ENCODE measurements at places on chromosomes 5 and 9. TPM values are rescaled to one million over a fixed set of nuclear protein-coding genes. Genes with fewer than 3 reads are reported as not detected.

DNA sequence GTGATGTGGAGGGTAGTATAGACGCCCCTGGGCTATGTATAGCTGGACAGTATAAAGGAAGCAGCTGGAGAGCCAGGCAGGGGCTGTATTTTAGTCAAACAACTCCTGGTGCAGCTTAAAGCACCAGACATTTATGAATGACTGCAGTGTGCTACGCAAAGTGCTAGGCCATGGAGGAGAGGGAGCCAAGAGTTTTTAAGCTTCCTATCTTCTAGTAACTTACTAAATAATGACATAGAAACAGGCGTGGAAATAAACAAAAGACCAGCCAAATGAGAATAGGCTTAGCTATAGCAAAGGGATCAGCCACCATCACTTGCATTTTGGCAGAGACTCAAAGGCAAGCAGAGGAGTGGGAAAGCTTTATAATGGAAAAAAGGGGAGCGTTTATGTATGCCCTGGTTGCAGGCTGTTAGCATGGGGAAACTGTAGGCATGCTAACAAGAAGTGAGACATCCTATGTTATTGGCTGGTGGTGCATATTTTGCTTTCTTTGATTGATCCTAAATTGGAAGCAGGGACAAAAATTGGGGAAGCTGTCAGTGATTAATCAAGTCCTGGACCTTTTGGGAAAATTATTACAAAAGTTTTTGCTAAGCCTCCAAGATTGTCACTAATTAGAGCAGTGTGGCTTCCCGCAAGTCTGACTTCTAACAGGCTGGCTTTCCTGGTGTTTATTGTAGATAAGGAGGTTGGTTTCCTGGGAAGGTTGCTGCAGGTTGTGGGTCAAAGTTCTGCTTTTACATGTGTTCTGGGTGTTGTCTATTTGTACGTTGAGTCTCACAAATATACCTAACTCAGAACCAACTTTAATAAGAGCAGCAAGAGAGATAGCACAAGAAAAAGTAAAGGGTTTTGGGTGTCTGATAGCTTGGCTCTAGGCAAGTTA, 46.6 kb downstream of the RAB3C start:
- DNase-seq, result peak; percentile 7

GRCh38 chr9:120583958-120584369, 4.0 kb upstream of the CDK5RAP2 start:
- peak; percentile 5 for DNase-seq

Gene IFNA5
- not detected for total RNA-seq

GRCh38 chr9:92657296-92658094, 12.4 kb downstream of the IPPK start:
- DNase-seq, result no peak

Gene ZDHHC11B
- 4.3 TPM for total RNA-seq

Gene PAX5
- 2.6 TPM for total RNA-seq

DNA sequence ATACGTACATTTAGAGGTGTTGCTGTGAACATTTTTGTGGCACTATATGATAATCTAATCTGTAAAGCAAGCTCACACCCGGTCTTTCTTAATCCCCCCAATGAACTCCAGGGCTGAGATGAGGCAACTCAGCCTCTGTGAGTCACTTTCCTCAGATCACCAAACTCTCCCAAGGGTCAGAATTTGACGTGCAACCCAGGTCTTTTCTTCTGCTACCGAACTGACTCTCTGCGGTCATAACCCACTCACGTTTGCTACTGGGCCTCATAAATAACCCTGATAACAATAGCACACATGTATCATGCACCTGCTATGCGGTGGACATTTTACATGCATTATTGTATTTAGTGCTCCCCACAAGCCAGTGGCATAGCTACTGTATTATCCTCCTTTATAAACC, 153.1 kb downstream of the DROSHA start:
- DNase-seq, result no peak

GRCh38 chr5:61567337-61567736, 235.3 kb downstream of the ZSWIM6 start:
- no peak for DNase-seq

DNA sequence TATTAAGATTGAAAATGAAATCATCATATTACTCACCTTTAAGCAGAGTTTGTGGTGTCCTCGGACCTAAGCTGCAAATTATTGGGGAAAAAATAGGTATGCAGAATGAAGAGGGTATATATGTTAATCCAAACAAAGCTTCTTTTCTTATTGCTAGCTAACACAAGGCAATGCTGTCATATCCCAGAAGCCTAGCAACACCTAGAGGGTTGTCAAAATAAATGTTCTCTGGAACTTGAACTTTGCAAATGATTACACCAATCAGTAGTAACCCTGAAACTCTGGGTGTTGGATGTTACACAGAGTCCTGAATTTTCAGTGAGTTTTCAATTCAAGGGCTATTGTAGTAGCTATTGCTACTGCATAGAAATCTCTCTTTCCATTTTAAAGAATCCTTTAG, at the start of gene C6:
Gene C6 (minus strand): TSS at position 193 of the 400 bp plus-strand sequence. CDS start 10,302 bp downstream, outside the sequence.
- DNase-seq, result no peak

Gene CATSPER3
- total RNA-seq, result not detected

DNA sequence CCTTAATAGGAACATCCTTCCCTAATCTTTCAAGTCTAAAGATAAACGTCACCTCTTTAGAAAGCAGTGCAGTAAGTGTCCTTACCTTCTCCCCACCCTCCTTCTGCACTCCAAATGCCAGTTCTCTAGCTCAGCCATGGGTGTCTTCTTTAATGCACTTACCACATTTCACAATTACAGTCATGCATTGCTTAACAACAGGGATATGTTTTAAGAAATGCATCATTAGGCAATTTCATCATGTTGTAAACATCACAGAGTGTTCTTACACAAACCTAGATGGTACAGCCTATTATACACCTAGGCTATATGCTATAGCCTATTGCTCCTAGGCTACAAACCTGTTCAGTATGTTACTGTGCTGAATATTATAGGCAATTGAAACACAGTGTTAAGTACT, 91.2 kb downstream of the RFX3 start:
- DNase-seq, result no peak

DNA sequence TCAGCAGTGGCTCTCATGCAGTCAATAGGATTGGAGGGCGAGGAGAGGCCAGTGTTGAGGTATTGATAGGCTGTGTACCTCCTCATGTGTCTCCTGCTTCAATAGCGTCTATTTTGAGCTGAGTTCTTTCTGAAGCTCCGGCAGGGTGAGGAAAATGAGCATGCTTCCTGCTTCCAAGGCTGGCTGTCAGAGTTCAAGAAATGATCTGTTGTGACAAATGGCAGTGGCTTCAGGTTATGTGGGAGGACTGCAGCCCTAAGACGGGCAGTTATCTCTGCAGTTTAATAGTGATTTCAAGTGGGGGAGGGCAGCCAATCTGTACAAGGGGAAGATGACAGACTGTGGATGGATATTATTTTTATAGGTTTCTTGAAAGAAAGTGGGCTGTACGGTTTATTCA, 54.0 kb upstream of the CXCL14 start:
- no peak for DNase-seq

GRCh38 chr9:33101104-33101951, 24.9 kb upstream of the SMU1 start:
- no peak for DNase-seq

- DNase-seq, result peak; percentile 66
Observed at GRCh38 chr9:96062031-96062430, 186.5 kb downstream of the ERCC6L2 start.

DNA sequence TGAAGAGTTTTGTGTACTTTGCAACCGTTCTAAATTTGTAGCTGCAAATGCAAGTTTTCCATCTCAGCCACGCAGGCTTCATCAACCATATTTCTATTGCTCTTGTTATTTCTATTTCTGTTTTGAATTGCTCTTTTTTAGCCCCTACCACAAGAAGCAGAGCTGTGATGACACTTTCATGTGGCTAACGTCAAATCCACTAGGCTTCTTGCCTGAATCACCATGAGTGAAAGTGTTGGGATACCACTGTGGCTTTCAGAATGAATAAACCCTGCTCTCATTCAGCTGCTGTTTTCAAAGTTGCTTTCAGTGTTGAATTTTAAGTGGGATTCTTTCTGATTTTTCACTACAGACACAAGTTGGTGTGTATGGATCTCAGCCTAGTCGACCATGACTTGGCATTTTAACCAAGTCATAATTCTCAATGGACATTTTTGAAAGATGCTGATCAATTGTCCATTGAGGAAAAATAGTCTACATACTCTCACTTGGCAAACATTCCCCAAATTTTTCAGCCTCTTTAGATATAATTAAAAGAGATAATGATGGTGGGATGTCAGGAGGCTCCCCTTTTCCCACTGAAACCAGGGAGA, 41.0 kb upstream of the MTAP start:
- no peak for DNase-seq

DNA sequence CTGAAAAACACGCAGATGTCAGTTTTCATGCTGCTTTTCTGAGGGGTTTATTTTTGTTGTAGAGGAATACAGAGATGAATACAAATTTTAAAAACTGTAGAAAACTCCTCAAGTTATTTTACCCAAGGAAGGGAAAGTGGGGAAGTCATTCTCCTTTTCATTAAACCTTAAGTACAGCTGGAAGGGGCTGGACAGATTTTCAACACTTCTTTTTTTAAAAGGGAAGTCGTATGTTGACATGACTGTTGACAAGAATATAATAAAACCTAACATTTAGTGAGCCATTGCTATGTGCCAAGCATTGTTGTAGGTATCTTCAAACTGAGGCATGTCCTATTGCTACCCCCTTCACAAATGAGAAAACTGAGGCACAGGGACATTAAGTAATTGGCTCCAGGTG, 235.7 kb upstream of the ELL2 start:
- DNase-seq, result no peak

- peak; percentile 22 for DNase-seq
Observed at GRCh38 chr5:32044939-32045338, 129.2 kb downstream of the GOLPH3 start.

DNA sequence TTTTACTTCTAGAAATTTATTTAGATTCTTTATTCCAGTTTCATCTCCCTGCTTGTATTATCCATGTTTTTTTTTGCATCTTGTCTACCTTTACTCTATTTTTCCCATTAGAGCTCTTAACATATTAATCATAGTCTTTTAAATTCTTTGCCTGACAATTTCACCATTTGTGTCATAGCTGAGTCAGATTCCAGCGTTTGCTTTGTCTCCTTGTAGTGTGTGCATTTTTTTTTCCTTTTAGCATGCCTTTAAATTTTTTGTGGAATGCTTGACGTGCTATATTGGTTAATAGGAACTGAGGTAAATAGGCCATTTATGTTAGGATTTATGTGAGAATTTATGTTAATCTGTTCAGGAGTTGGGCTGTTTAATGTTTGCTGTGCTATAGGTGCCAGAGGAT, 41.8 kb upstream of the NFIL3 start:
- DNase-seq, result no peak

Gene EPB41L4B
- total RNA-seq, result 5.3 TPM

Gene RETREG1
- total RNA-seq, result 51.0 TPM

Gene TYRP1
- 8.4 TPM for total RNA-seq

Gene SLC6A19
- total RNA-seq, result 0.48 TPM

GRCh38 chr9:137286975-137287383, 9.5 kb downstream of the TOR4A start:
- DNase-seq, result no peak

Gene FAF2
- total RNA-seq, result 47.2 TPM

- DNase-seq, result peak; percentile 50
Observed at GRCh38 chr5:81852291-81853029, 101.6 kb upstream of the SSBP2 start.

Measured in umbilical cord (tissue), 2 donors.